IMR-90 (cell line): ENCODE measurements at places on chromosomes 6 and 20. TPM values are rescaled to one million over a fixed set of nuclear protein-coding genes. Genes with fewer than 3 reads are reported as not detected.

C4B gene
- 0.54 and 0.56 TPM in 2 replicates for total RNA-seq

PRR3 gene
- total RNA-seq, result 7.2 TPM in 2 replicates

HFE gene
- 13.6 and 14.9 TPM in 2 replicates for total RNA-seq

AVP gene
- not detected in 2 replicates for total RNA-seq

PLCB4 gene
- total RNA-seq, result 24.0 and 28.3 TPM in 2 replicates

SLC22A3 gene
- total RNA-seq, result not detected in 2 replicates

CASS4 gene
- 25.8 and 26.1 TPM in 2 replicates for total RNA-seq

OTOR gene
- not detected in 2 replicates for total RNA-seq
